Fibroblast of skin of left biceps (primary cell): ENCODE measurements at places on chromosomes 6 and 20.

GRCh38 chr6:134466771-134467525, 149.0 kb upstream of the SGK1 start:
- DNase-seq, result no peak

DNA sequence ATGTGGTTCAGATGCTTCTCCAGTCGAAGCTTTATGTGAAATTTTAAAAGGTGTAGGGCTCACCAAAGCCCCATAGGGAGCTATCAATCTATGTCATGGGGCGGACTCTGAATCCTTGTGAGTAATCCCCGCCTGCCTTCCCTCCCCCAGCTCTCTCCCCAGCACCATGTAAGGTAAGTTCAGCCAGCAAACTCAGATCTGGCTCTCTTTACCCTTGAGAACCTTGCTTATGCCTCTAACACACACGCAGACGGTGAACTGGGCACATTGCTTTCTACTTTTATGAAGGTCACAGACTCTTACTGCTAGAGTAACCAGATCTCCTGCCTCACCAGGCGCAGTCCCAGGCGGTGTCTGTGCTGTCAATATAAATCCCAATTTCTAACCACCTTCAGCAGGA, 82.6 kb upstream of the CNKSR3 start:
- no peak for DNase-seq

DNA sequence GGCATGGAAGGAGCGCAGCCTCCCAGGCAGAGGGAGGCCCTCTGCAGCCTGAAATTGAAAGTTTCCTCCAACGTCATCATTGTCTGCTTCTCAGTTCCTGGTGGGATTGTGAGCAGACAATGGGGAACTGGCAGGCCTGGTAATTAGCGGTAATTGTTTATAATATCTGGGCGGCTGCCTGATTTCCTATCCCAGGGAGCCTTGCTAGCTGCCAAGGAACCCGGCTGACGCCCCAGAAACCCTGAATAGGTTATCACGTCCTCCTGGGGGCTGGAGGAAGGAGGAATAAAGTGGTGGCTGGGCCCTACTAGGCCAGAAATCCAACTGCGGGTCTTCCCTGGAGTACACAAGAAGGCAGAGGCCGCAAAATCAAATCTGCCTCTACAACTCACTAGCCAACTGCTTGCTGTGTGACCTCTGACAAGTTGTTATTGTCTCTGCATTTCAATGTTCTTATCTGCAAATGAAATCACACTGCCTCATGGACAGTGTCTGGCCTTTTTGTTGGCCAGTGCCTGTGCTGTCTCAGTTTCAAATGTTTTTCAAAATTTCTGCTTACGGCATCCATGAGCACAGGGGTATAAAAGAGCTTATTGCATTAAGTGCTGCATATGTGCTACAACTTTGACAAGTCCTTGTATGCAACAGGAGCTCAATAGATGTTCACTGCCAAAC, 16.9 kb downstream of the KCNK15 start:
- no peak for DNase-seq

GRCh38 chr20:36367907-36368799, 62.0 kb downstream of the DLGAP4 start:
- DNase-seq, result no peak

- DNase-seq, result no peak
Observed at GRCh38 chr20:31496761-31497295, 17.4 kb upstream of the HM13 start.

DNA sequence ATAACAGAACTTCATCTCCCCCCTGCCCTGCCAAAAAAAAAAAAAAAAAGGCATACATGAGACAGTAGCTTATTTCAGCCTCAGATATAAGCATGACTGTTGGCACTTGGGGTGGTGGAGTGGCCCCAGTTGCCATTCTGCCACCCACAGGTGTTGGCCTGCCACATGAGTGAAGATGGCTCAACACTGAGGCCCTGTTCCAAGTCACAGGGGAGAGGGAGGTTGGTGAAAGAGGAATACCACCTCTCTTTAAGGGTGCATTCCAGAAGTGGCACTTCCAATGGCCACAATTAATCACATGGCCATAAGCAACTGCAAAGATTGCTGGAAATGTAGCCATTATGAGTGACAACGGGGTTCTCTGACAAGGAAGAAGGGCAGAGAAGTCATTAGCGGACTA, 61.9 kb upstream of the JARID2 start:
- DNase-seq, result no peak

DNA sequence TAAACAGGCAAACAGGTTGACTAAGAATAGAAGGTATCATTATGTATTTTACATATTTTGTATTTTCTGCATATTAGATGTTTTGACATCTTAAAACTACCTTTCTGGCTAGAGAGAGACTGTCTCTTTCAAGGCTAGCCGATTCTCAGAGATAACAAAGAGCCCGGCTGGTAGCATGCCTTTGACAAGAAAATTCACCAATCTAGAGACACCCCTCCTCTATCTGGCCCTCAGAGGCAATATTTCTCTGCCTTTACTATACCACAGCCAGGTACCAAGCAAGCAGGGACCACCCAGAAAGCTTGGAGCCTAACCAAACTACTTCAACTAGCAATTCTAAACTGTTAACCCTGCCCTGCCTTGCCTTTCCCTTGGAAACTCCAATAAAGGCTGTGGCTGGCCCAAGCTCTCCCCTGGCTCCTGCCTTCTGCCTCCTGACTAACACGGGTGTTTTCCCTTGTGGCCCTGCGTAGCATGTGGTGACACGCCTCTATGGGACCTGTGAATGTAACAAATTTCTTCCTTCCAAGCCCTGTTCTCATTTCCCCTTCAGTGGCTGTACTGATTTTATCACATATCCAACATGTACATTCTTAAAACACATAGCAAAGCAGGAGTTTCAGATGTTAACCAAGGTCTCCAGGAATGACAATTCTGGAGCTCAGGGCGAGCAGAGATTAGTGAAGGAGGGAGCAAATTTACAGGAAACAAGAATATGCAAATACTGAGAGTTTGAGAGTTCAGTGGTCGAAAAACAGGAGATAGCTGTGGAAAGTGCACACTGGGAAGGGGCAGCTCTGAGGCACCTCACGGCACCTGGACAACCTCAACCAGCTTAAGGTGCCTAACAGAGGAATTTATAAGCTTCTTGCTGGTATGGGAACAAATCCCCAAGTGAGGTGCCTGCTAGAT, 120.8 kb downstream of the BACH2 start:
- DNase-seq, result no peak

DNA sequence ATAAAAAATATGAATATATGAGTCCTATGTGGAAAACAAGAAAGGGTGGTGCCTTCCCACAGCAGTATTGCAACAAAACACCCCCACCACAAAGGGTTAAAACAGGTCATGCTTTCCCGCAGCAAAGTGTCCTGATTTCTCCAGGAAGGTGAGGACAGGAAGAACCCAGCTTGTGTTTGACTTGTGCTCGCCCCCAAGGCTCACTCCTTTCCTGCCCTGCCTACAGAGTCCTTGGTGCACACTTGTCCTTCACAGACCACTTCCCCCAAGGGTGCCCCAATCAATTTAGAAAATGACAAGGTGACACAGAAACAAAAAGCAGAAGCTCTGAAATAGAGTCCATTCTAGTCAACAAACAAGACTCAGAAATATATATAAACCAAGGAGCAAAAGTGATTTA, 237.4 kb downstream of the PTPRK start:
- DNase-seq, result no peak

- DNase-seq, result no peak
Observed at GRCh38 chr6:150673720-150674346, 74.1 kb downstream of the PLEKHG1 start.
